ENCODE measurements at places on chromosomes 6 and 20. TPM values are rescaled to one million over a fixed set of nuclear protein-coding genes. Genes with fewer than 3 reads are reported as not detected.
A peak's percentile ranks its signal among the peaks of the same experiment; 100 is the strongest.

The GPR6 gene
- not detected for total RNA-seq

The TMEM170B gene
- total RNA-seq = 1.9 TPM

The ZSCAN31 gene
- 0.73 TPM for total RNA-seq

DNA sequence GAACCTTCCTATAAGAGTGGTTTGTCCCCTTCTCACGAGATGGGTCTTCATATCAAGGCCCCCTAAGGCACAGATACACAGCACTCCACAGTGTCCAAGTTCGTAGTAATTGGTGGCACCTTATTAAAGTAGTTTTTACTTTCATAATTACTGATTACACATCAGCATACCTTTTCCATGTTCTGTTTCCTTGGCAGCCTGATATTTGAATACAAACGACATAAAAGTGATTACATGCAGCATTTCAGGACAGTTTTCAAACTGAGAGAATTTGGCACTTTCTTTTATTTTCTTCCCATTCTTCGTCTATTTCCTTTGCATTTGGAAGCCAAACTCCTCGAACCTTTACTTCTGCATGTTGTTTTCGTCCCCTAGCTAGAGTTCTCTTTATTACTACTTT is 139.7 kb downstream of the MTHFD1L start:
- H3K27me3 ChIP-seq = no peaks in the 10 kb centered on the region
- no peak overlapping the region for H3K4me3 ChIP-seq
- no peak for DNase-seq
- H3K27ac ChIP-seq = no peak overlapping the region
- peaks cover 5% of the 10 kb centered on the region for H3K4me1 ChIP-seq

DNA sequence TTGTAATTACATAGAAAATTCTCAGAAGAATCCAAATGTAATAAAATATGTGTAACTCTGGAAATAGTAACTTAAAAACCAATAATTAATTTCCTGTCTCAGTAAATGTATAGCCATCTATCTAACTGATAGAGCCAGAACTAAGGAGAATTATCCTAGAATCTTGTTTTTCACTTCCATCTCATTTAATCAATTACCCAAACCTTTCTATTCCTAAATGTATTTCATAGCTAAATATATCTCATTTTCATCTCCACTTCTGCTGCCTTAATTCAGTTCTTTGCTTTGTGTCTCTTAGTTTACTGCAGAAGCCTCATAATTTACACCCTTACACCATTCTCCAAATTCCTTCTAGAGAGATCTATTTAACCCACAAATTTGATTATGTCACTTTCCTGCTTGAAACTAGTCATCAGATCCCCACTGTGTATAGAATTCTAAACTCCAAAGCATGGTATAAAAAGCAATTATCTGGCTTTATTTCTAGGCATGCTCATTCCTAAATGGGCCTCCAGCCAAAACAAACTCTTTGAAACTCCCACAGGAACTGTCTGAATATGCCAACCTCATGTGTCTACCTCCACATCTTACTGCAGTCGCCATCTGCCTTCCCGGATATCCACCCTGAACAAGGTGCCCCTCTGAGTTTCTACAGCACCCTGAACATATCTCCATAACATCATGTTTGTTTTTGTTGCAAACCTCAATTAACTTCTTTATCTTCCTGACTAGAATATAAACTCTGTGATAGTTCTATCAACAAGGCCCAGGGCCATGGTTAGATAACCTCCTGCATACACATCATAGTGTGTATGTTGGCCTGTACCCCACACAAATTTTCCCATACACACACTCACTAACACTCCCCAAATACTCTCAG is 70.5 kb upstream of the ADTRP start:
- no peaks in the 10 kb centered on the region for H3K4me1 ChIP-seq
- H3K27ac ChIP-seq = no peak overlapping the region
- no peak for DNase-seq
- H3K27me3 ChIP-seq = no peaks in the 10 kb centered on the region
- H3K4me3 ChIP-seq = no peak overlapping the region

DNA sequence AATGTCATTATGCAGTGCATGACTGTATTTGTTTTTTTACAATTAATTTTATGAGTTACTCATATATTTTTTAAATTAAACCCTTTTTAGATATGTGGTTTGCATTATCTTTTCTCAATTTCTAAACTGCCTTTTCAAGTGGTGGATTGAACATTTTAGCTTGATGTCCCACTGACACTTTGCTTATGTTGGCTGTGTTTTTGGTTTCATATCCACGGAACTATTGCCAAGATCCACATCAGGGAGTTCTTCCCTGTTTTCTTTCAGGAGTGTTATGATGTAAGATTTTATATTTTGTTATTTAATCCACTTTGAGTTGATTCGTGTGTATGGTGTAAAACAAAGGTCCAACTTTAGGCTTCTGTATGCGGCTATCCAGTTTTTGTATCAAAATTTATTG is 1144.9 kb upstream of the EYS start:
- no peak overlapping the region for H3K4me3 ChIP-seq
- H3K4me1 ChIP-seq = no peaks in the 10 kb centered on the region
- no peaks in the 10 kb centered on the region for H3K27me3 ChIP-seq
- H3K36me3 ChIP-seq = no peaks in the 10 kb centered on the region

- H3K4me1 ChIP-seq = no peaks in the 10 kb centered on the region
- H3K36me3 ChIP-seq = no peaks in the 10 kb centered on the region
Observed at GRCh38 chr20:58086763-58087561, 141.5 kb downstream of the ANKRD60 start.

The CCN5 gene
- not detected for total RNA-seq

- no peaks in the 10 kb centered on the region for H3K27me3 ChIP-seq
- no peaks in the 10 kb centered on the region for H3K36me3 ChIP-seq
- H3K4me1 ChIP-seq = no peaks in the 10 kb centered on the region
- no peak for DNase-seq
- H3K27ac ChIP-seq = no peak overlapping the region
Observed at GRCh38 chr20:54133434-54134427, 40.1 kb downstream of the CYP24A1 start.

The CD83 gene
- 7.0 TPM for total RNA-seq

GRCh38 chr6:158938811-158939254 is 61.2 kb downstream of the RSPH3 start:
- peaks cover 4% of the 10 kb centered on the region for H3K4me1 ChIP-seq
- H3K36me3 ChIP-seq = no peaks in the 10 kb centered on the region
- H3K27ac ChIP-seq = no peak overlapping the region
- no peak overlapping the region for H3K4me3 ChIP-seq
- DNase-seq = peak; percentile 22

GRCh38 chr6:25217302-25217701 is 61.9 kb upstream of the CARMIL1 start:
- H3K4me1 ChIP-seq = no peaks in the 10 kb centered on the region
- H3K27me3 ChIP-seq = no peaks in the 10 kb centered on the region
- no peak for DNase-seq
- H3K27ac ChIP-seq = no peak overlapping the region

GRCh38 chr6:170516783-170517616 is 36.1 kb downstream of the PSMB1 start:
- no peak overlapping the region for H3K4me3 ChIP-seq
- DNase-seq = peak; percentile 40
- H3K36me3 ChIP-seq = no peaks in the 10 kb centered on the region
- H3K27me3 ChIP-seq = peaks cover 3% of the 10 kb centered on the region

The SLC25A27 gene
- 2.3 TPM for total RNA-seq

The CDKN1A gene
- 12.9 TPM for total RNA-seq

DNA sequence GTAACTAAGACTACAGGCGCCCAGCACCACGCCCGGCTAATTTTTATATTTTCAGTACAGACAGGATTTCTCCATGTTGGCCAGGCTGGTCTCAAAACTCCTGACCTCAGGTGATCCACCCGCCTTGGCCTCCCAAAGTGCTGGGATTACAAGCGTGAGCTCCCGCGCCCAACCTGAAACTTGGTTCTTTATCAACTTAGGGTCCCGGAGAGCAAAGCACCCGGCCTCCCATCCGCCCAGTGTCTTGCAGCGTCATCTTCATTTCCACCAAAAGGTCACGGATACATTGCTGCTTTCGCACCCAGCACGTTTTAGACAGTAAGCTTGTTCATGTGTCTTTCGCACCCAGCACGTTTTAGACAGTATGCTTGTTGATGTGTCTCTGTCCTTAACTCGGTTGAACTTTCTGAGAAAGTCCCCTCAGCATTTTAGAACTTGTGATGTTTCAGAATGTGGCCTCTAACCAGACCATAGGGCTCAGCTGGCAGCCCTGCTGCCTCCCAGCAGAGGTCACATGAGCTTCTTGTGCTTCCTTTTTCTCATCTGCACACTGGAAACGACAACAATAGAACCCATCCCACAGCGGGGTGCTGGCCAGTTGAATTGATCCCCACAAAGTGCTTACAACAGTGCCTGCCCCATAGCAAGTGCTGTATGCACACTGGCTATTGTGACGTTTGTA is 48.8 kb downstream of the PRR18 start:
- DNase-seq = no peak
- no peak overlapping the region for H3K4me3 ChIP-seq
- no peaks in the 10 kb centered on the region for H3K27me3 ChIP-seq
- no peak overlapping the region for H3K27ac ChIP-seq
- H3K36me3 ChIP-seq = no peaks in the 10 kb centered on the region

The TP53RK gene
- total RNA-seq = 29.4 TPM

GRCh38 chr20:46272389-46273047 is 35.8 kb downstream of the CDH22 start:
- no peak overlapping the region for H3K4me3 ChIP-seq
- H3K36me3 ChIP-seq = no peaks in the 10 kb centered on the region
- H3K27ac ChIP-seq = no peak overlapping the region

DNA sequence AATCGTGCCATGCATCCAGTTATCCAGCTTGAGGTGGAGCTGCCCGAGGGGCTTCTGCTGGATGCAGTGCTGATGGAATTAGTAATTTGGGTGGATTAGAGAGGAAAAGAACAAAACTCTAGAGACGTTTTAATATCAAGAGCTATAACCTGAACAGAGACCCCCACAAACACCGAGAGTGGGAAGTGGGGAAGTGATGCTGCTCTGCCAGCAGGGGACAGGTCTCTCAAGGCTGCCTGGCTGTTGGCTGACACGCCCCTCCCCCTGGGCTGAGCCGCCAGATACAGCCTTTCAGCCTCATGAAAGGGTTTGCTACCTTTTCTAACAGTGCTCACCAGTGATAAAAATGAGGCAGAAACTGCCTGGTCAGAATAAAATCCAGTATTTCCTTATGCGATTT is 9.6 kb downstream of the LEMD2 start:
- H3K27ac ChIP-seq = no peak overlapping the region
- H3K4me1 ChIP-seq = peaks cover 5% of the 10 kb centered on the region
- H3K4me3 ChIP-seq = no peak overlapping the region
- H3K36me3 ChIP-seq = peaks cover 96% of the 10 kb centered on the region
- H3K27me3 ChIP-seq = no peaks in the 10 kb centered on the region
- DNase-seq = no peak

DNA sequence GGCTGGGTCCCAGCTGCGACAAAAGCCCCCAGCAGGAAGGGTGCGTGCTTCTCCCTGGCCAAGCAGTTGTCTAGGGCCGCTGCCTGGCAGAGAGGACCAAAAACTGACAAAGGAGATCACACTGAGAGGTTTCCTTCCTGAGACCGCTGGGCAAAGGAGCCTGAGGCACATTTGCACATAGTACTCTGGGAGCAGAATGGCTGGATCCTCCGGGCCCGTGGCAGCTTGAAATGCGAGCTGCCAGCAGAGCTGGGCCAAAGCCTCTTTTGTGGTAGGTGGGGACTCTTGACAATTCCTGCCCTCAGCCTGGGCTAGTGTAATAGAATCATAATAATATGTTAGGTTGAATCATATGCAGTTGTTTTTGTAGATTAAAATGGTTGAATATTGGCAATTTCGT is 33.1 kb upstream of the RNF8 start:
- H3K27me3 ChIP-seq = no peaks in the 10 kb centered on the region
- no peak for DNase-seq
- H3K36me3 ChIP-seq = peaks cover 59% of the 10 kb centered on the region

The SHLD1 gene
- total RNA-seq = 16.3 TPM

The LTA gene
- 17.3 TPM for total RNA-seq

GRCh38 chr6:35731414-35731735 is 5.5 kb upstream of the ARMC12 start:
- H3K4me1 ChIP-seq = peaks cover 89% of the 10 kb centered on the region
- H3K27ac ChIP-seq = peak overlapping the region; percentile 92
- DNase-seq = peak; percentile 92
- no peaks in the 10 kb centered on the region for H3K36me3 ChIP-seq
- peak overlapping the region; percentile 85 for H3K4me3 ChIP-seq

DNA sequence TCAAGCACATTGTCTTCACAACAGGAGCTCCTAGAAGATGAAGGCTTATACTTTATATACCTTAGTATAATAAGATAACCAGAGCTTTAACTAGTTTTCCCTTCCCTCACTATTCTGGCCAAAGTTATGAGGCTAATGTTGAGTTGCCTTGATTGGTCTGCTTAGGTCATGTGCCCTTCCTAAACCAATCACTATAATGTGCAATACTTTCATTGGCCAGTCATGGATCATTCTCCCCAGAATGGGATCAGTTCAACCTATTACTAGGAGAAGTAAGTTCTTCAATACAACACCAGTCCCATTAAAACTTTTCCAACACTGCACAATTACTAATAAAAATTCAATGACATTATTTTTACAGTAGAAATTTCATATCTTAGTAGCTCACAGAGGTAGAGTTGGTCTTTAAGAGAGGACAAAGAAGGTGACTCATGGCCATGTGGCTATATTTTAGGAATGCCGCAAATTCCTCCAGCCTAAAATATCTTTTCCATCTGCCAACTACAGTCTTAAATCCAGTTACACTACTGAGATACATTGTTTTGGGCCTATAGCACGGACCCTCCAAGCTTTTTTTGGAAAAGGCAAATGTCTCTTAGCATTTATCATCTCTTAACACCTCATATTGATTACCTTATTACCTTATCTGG is 12.5 kb upstream of the POU3F2 start:
- H3K27me3 ChIP-seq = peaks cover 45% of the 10 kb centered on the region
- peaks cover 19% of the 10 kb centered on the region for H3K4me1 ChIP-seq
- H3K27ac ChIP-seq = no peak overlapping the region
- no peak overlapping the region for H3K4me3 ChIP-seq
- H3K36me3 ChIP-seq = no peaks in the 10 kb centered on the region
- DNase-seq = no peak

The CRISP3 gene
- total RNA-seq = not detected

- no peaks in the 10 kb centered on the region for H3K27me3 ChIP-seq
- H3K4me1 ChIP-seq = no peaks in the 10 kb centered on the region
- no peak overlapping the region for H3K4me3 ChIP-seq
- no peak for DNase-seq
- no peak overlapping the region for H3K27ac ChIP-seq
Observed at GRCh38 chr6:150301846-150302519, 66.8 kb upstream of the IYD start.

DNA sequence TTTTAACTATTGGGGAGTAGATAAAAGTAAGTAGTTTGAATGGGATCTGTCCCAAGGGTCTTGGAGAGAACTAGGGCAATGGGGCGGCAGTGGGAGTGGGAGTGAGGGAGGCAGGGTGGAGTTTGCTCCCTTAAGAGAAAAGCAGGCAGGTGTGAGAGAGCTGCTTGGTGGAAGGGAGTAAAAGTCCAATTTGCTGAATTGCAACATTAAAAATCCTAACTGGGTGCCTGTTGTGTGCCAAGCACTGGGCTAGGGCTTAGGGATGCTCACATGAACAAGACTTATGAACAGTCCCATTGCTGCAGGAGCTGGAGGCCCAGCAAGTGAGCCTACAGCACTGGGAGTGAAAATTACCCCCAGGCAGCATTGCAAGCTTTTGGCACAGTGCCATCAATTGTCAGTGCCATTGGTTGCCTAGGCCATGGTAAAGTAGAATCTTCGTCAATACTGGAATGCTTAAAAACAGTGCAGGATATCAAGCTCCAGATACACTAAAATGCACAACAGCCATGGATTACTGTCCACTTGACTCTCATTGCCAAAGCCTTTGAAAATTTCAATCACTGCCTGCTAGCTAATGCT is 277.7 kb upstream of the JARID2 start:
- DNase-seq = no peak
- H3K36me3 ChIP-seq = no peaks in the 10 kb centered on the region
- no peaks in the 10 kb centered on the region for H3K4me1 ChIP-seq
- no peak overlapping the region for H3K27ac ChIP-seq
- no peaks in the 10 kb centered on the region for H3K27me3 ChIP-seq

Data from CD4-positive, alpha-beta memory T cell (primary cell).